Effector memory CD4-positive, alpha-beta T cell (primary cell): ENCODE measurements at places on chromosomes 5 and 9.

DNA sequence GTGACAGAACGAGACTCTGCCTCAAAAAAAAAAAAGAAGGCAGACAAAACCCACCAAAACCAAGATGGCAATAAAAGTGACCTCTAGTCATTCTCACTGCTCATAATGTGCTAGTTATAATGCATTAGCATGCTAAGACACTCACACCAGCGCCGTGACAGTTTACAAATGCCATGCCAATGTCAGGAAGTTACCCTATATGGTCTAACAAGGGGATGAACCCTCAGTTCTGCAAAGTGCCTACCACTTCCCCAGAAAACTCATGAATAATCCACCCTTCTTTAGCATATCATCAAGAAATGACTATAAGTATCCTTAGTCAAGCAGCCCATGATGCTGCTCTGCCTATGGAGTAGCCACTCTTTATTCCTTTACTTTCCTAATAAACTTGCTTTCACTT, 4.7 kb upstream of the BICD2 start:
- no peak for DNase-seq

DNA sequence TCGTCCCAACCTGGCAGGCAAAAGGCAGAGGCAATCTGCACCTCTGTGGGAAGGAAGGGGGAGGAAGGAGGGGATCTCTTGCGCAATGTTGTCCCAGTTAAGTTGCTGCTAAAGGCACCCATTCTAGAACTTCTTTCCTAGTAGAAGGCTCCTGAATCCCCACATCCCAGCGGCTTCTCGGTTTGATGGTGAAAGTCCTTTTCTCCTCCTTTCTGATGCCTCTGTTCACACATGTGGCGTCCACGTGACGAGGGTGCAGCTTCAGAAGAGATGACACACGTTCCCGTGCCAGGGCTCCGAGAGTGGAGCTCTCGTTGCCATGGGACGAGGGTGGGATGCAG, 96.9 kb upstream of the FCN2 start:
- DNase-seq: no peak

GRCh38 chr5:117863586-117864296, 1124.6 kb downstream of the DTWD2 start:
- DNase-seq: no peak

GRCh38 chr9:114367772-114368569, 19.8 kb downstream of the AKNA start:
- DNase-seq: no peak

GRCh38 chr9:135508211-135508820, 7.8 kb downstream of the MRPS2 start:
- DNase-seq: no peak

DNA sequence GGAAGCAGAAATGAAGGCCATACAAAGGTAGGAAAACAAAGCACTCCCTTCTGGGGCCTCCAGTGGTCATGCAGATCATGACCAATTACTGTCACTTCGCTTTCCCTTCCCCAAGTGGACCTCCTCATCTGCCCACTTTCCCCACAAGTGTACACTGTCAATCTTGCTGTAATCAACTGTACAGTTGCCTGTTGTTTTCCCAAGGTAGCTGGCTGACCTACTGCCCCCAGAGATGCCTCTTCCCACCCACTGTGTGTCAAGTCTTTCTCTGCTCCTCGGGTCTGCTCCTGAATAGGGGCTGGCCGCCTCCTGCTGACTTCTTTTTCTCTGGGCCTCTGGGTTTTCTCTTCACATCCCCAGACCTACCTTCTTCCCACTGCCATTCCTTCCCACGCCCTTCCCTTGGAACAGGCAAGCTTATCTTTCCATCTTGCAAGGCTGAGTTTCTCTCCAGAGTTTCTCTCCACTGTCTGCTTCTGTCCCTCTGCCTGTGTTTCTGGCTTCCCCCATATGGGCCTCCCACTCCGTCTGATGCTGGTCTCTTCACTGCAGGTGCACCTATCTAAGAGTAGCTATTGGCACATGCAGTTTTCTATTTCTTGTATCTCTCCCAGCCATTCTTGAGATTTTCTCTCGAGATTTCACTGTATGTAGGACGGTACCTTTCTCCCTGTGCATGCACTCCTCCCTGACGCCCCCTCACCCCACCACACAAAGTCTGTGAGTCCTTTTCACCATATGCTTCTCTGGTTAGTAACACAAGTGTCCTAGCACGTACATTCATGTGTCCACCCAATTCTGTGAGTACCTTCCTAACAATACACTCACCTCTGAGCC, 2.4 kb downstream of the ELL2 start:
- DNase-seq: no peak
